ENCODE measurements at places on chromosomes 1 and 21. TPM values are rescaled to one million over a fixed set of nuclear protein-coding genes. Genes with fewer than 3 reads are reported as not detected.

DNA sequence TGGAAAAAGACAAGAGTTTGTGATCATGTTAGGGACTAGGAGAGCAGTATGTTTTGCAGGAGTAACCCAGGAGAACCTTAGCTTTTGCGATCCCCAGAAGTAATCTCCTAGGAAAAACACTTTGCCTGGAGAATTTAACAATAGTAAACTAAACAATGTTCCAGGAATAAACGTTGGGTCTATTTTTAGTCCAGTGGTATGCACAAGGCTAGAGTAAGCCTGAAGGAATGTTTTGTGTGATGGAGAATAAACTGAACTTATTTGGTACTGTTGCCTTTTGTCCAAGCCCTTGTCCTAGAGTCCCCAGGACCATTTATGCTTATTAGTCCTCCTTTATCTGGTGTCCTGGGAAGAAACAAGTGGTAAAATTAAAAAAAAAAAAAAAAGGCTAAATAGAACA, 28.7 kb upstream of the RGS5 start:
- no peak for DNase-seq

GRCh38 chr1:227320476-227320875, 2.2 kb upstream of the CDC42BPA start:
- no peak for DNase-seq

DNA sequence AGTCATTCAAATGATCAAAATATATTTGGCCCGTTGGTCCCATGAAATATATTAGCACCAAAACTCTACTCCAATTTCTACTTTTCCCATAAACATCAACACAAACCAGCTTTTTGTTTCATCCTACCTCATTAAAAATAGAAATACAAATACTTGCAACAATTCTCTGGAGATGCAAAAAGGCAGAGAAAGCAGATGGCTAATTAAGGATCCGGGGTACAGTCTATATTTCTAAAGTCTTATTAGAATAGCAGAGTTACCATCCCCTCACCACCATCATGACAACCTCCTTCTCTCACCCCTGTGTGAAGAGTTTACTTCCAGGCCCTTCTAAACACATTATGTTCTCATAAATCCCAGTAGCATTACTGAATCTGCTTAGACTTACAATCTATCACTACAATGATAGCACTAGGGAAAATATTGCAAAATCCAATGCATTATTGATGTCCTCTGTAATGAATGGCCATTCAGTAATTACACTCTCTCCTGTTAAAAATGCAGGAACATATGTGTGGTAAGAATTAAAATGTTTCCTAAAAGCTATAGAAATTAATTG, 133.8 kb downstream of the HHIPL2 start:
- DNase-seq, result no peak

DNA sequence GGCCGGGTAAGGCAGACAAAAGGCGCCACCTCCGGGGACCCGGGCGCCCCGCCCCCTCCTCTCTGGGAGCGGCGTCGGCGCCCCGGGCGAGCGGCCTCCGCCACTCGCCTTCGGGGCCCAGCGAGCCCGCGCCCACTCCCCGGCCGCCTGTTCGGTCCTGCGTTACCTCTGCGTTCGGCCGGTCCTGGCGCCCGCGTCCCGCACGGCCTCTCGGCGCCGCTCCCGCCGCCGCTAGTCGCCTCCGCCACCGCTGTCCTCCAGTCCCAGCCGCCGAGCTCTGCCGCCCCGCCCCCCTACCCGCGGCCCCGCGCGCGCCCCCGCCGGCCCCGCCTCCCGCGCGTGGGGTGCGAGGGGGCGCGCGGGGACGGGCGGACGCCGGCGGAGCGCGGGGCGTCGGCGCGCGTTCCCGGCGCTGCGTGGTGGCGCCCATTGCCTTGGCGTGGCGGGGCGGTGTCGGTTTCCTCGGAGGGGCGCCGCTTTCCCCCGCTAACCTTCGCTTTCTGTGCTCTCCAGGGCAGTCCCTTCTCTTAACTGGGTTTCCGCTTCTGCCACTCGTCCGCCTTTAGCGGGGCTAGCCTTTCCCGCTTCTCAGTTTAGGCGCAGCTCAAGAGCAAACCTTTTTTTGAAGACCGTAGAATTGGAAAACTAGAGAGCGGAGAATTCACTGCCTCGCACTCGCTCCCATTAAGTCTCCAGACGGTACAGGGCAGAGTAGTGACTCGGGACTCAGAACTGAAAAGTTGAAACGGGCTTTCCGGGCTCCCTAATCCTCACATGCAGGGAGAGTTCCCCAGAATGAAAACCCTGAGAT, at the start of gene HP1BP3:
HP1BP3 (minus strand) TSS at position 279 of the 811 bp plus-strand sequence. CDS start 6,867 bp downstream, outside the sequence.
- DNase-seq, result peak; percentile 85

GRCh38 chr1:13600762-13601453, 17.3 kb downstream of the PDPN start:
- DNase-seq, result no peak

- no peak for DNase-seq
These were observed 4.3 kb downstream of the INTS7 start for GRCh38 chr1:212030936-212031528.

- DNase-seq, result no peak
These were observed 77.9 kb downstream of the TENT5C start for GRCh38 chr1:117683571-117684285.

- no peak for DNase-seq
These were observed 24.0 kb downstream of the NPHP4 start for GRCh38 chr1:5968161-5968736.

DNA sequence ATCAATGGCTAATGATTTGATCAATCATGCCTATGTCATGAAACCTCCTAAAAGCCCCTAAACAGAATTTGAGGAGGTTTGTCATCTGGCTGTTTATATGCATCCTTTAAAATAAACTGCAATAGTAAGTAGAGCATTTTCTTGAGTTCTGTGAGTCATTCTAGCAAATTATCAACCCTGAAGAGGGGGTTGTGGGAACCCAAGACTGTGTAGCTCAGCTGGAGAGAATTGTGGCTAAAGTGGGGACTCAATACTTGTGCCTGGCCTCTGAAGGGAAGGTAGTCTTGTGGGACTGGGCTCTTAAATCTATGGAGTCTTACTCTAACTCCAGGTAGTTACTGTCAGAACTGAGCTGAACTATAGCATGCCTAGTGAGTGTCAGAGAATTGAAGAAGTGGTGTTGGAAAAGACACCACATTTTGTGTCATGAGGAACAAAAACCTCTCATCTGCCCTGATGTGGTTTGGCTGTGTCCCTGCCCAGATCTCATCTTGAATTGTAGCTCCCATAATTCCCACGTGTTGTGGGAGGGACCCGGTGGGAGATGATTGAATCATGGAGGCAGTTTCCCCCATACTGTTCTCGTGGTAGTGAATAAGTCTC, 402.4 kb downstream of the USH2A start:
- no peak for DNase-seq

- no peak for DNase-seq
These were observed 12.2 kb downstream of the SLC37A1 start for GRCh38 chr21:42525676-42526378.

DNA sequence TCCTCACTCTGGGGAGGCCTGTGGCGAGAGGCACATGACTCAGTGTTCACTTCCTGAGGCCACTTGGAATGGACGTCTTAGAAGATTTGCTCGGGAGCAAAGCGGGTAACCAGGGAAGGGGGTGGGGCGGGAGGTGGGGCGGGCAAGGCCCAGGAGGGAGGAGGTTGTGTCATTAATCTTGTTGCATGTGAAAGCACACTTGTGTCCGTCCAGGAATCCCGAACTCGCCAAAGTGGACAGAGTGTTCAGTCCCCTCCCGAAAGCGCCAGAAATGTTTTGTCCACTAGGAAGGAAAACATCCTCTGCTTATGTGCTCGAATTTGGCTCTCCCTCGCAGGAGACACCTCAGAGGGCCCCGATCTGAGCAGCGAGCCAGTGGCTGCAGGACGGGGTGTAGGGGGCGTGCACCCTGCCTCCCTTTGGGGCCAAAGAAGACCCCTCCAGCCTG, 84.2 kb downstream of the SPSB1 start:
- DNase-seq, result no peak

DNA sequence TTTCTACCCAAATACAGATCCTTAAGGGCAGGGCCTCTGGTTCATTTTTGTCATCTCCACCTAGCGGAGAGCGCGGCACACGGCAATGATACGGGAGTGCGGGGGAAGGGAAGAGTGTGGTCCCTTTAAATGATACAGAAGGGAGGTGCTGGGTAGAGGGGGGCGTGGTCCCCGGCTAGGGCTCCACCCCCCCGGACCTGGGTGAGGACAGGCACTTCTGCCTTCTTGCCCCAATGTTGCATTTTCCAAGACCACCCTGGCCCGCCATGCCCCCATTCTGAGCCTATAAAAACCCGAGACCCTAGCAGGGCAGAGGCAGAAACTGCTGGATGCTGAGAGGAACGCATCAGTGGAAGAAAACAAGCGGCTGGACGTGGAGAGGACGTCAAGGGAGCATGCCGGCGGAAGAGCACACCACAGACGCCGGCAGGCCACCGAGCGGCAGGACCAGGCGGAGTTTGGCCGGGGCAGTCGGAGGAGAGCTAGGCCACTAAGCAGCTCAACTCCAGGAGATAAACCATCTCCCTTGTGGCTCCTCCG, 30.0 kb downstream of the LRRC3 start:
- DNase-seq, result peak; percentile 55

The LRRN2 gene
- not detected for total RNA-seq

The CHI3L1 gene
- total RNA-seq, result 0.49 TPM

The TMEM269 gene
- 1.7 TPM for total RNA-seq

The NUDT4B gene
- total RNA-seq, result 0.56 TPM

The C4BPA gene
- total RNA-seq, result not detected

Data from activated naive CD4-positive, alpha-beta T cell treated with anti-CD3 and anti-CD28 coated beads, Interleukin-2, amount 50 U/mL, for 72 hours (primary cell).